RPMI7951 (cell line): ENCODE measurements at places on chromosomes 7 and 10. TPM values are rescaled to one million over a fixed set of nuclear protein-coding genes. Genes with fewer than 3 reads are reported as not detected.

CCDC126 gene
- total RNA-seq, result 14.4 and 27.6 TPM in 2 replicates

IGF2BP3 gene
- 120 and 145 TPM in 2 replicates for total RNA-seq

DRGX gene
- not detected in 2 replicates for total RNA-seq

CTAGE4 gene
- 0.29 and 0.60 TPM in 2 replicates for total RNA-seq

OR9A2 gene
- total RNA-seq, result not detected in 2 replicates

KLLN gene
- total RNA-seq, result not detected in 2 replicates

ZNF804B gene
- not detected in 2 replicates for total RNA-seq

TET1 gene
- total RNA-seq, result 4.1 and 6.1 TPM in 2 replicates

CPA5 gene
- 0.12 and 0.20 TPM in 2 replicates for total RNA-seq

PDGFA gene
- 48.1 and 54.1 TPM in 2 replicates for total RNA-seq

SIRT1 gene
- 10.5 and 13.7 TPM in 2 replicates for total RNA-seq
